ENCODE measurements at places on chromosomes 1 and 21.

- no peak for DNase-seq
Observed at GRCh38 chr1:225595452-225595851, 57.5 kb downstream of the ENAH start.

GRCh38 chr1:190551638-190552037 lies 74.0 kb upstream of the BRINP3 start:
- DNase-seq, result no peak

DNA sequence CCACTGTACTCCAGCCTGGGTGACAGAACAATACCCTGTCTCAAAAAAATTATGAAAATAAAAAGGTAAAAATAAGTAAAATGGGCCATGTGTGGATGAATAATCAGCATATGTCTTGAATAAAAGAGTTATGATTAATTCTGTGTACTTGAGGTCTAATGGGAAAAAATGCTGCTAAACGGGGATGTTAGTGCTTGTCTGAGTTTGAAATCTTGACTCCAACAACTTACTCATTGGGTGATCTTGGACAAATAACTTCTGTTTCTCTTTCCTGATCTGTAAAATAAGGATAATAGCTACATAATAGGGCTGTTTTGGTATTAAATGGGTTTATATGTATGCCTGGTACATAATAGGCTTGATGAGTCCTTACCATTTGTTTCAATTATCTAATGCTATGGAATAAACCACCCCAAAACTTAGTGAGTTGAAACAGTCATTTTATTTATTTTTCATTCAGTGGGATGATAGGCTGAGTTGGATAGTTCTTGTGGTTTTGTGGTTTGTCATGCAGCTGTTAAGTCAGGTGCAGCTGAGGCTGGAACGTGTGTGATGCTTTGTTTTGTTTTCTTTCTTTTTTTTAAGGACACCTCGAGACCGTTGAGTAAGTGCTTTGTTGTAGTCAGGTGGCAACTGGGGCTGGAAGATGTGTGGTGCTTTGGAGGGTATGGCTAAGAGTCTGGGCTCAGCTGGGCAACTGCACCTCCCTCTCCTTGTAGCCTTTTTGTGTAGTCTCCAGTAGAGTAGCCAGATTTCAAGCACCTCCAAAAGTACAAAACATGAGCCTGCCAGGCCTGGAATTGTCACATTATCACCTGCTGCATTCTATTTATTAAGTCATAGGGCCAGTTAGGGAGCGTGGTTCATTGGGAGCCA lies 4.9 kb downstream of the MDM4 start:
- DNase-seq, result no peak

DNA sequence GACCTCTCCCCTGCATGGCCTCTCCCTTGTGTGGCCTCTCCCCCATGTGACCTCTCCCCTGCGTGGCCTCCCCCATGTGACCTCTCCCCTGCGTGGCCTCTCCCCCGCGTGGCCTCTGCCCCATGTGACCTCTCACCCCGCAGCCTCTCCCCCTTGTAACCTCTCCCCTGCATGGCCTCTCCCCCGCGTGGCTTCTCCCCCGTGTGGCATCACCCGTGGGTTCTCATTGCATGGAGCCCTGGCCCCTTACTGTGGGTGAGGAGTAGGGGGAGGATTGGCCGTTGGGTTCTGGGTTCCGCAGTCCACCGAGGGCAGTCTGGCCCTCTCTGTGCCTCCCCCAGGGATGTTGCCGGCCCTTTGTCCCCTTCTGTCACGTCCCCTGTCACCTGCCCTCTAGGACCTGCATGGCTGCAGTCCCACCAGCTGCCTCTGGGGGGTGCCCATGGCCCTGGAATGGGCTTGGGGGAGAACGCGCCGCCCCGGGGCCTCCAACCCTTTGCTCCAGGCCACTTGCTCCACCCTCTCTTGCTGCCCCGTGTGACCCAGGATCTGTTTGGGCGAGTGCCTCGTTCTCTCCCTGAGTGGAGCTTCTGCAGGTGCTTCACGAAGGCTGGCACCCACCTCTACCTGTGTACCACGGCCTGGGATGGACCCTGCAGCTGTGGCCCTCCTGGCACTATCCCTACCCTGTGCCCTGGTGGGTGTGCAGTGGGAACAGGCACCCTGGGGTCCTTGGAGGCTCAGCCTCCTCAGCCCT lies 21.3 kb downstream of the RRP1 start:
- DNase-seq, result peak; percentile 96

- DNase-seq, result no peak
Observed at GRCh38 chr1:82510431-82510830, 709.7 kb downstream of the ADGRL2 start.

DNA sequence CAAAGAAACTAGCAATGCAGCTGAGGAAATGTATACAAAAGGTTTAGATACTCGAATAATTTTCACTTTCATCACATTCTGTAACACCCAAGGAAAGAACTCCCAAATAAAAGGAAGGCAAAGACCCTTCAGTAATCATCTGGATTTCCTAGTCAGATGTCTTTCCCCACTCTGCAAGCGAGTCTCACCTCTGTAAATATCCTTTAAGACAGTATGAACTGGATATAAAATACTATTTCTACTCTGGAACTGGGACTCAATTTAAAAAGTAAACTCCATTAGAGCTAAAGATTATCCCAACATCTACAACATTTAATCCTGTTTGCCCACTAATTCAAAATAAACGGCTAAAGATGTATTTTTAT lies 27.0 kb downstream of the C2CD2 start:
- DNase-seq, result no peak

DNA sequence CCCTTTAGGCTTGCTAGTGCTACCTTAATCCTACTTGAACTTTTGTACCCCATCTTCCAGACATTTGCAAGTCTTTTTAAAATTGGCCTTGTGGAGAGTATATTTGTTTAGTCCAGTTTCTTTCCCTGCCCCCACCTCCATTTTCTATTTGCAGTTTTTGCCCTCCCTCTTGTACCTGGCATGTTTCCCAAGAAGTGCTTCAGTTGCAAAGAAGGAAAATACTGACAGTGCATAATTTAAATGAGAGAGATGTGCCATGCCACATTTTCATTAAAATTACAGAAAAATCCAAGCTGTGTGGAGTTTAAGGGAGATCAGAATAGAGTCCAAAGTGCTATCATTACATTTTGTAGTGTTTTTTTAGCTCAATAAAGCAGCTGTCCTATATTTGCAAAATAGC lies 150.0 kb upstream of the ADGRL2 start:
- no peak for DNase-seq

DNA sequence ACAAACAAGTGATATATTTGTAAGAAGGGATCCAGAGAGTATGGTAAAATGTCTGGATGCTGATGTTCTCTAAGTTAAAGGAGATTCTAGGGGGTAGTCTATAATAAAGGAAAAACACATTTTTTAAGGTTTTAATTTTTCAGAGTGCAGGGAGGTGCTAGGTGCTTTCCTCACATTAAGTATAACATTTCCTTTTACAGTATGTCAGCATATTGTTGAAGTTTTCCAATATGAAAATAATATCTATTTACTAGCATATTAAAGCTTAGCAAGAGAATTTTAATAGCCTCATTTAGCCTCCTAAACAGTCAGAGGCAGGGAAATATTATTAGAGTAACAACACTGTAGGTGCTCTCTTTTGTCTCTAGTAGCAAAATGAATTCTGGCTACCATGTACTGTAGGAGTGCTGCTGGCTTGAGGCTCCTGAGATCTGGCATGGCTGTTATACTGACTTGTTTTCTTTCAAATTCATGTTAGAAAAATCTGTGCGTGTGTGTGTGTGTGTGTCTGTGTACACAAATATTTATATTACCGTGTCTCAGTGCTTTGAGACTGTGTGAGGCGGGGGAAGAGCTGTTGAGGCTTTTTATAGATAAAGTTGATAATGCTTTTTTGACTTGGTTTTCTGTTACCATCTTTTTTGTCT lies 71.0 kb downstream of the POU2F1 start:
- DNase-seq, result no peak

GRCh38 chr1:10510520-10511493 lies 36.1 kb downstream of the PEX14 start:
- DNase-seq, result no peak

- DNase-seq, result no peak
Observed at GRCh38 chr1:12049616-12050015, 13.5 kb upstream of the TNFRSF8 start.

DNA sequence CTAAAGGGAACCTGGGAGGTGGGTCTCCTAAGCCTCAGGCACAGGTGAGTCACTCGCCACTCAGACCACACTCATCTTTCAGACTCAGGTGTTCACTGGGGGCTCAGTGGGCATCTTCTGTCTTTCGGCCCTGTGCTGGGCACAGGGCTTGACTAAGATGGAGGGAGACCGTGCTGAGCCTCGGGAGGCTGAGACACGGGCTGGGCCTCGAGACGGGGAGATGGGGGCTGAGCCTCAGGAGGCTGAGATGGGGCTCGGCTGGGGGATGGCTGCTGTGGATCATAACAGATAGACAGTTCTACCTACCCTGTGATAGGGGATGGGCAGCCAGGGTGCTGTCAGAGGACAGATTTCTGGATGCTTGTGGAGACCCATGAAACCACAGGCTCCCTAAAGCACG lies 15.5 kb upstream of the IFNLR1 start:
- DNase-seq, result no peak

DNA sequence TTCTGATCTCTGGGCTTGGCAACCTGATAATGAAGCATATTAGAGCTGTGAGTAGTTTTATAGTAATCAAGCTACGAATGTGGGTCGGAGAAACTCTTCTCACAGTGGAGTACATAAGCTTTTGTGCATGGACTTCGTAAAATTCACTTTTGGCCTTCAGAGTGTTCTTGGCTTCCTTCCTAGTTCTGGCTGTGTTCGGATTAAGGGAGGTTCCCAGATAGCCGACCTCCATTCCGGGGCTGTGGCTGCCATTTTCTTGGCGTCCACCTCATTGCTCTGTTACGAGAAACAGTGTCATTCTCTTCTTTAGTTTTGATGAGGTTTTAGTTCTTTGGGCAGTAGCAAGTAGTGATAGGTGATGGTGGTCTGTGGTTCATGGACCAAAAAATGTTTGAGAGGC lies 26.3 kb downstream of the CAMTA1 start:
- no peak for DNase-seq

DNA sequence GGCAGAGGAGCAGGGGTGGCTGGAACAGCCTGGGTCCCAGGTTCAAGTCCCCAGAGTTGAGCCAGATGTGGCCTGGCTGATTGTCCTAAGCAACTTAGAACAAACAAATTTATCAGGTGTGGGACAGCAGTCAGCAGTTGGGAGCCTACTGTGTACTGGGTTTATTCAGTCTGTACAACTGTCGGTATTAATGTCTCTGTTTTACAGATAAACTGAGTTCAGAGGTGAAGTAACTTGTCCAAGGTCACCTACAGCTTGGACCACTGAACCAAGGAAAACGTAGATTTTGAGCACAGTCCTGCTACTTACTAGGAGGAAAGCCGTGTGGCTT lies 14.6 kb upstream of the TRIM63 start:
- no peak for DNase-seq

DNA sequence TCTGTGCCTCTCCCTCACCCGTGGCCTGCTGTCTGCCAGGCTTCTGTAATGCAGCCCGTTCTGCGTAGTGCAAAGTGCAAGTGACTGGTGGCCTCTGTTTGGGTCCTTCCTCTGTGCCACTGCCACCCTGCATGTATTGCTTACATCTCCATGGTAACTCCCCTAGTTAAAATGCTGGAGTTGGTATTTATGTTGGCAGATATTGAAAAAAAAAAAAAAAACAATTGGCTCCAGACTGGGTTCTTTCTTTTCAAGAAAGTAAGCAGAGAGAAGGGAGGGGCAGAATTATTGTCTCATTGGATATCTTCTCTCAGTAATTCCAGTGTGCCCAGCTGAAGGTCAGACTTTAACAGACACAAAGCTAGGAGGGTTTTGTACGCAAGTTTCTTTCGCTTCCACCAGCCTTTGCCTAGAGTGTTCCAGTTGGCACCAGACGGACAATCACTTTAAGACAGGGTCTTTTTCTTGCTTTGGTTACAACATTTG lies 242.3 kb downstream of the PBX1 start:
- DNase-seq, result no peak

- no peak for DNase-seq
Observed at GRCh38 chr1:45968941-45969666, 163.3 kb downstream of the PIK3R3 start.

DNA sequence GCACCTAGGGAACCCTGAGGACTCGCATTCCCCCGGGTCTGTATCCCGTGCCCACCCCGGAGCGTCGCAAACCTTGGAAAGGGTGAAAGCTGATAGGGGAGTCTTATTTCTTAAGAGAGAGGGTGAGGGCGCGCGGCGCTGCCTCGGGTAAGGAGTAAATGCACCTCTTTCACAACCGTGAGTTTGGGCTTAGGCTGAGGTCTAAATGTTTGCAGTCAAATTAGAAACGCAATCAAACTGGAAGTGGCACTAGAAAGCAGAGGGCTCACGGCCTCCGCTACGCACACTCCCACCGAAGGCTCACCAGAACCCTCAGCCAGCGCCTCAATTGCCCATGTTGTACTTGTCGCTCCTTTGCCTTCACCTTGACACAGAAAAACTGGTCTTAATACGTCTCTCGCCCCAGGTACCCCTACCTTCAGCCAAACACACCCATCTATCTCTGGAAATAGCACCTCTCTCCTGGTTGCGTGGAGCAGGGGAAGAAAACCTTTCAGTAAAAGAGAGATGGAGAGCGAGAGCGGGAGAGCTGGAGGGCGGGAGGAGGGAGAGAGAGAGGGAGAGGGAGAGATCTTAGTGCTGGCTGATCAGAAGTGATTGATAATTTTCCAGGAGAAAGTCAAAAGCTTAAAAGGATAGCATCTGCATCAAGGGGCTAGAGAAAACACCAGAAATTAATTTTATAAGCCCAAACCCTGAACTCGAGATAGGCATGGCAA lies 1.7 kb upstream of the HLX start:
- DNase-seq, result no peak

DNA sequence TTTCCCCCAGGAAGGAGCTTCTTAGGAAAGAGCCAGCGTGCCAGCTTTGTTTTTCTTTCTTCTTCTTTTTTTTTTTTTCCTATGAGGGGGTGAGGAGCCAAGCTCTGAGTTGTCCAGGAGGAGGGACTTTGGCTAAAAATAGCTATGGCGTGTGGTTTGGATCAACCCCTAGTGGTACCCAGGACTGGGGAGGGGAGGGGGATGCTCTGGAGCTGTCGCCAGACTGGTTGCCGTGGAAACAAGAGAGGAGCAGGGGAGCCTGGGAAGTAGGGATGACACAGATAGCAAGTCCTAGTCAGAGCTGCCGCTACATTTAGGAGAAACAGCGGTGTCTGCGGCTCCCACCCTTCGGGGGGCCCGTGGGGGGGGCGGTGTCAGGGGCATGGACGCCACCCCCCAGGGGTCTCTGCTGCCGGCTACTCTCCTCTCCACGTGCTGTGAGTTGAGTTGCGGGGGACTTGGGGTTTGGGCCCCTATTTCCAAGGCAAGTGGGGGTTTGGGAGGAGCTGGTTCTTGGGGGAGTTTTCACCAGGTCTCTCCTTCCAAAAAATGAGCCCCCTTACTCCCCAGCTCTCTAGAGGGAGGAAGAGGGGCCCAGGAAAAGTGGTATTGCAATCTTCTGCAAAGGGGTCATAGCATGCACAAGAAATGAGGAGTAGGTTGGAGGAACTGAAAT lies at the start of gene KCNJ9:
TSS of gene KCNJ9 (plus strand) at position 278 of the 676 bp plus-strand sequence. CDS start 2,493 bp downstream, outside the sequence.
- DNase-seq, result peak; percentile 52

GRCh38 chr1:158163000-158163947 lies 17.4 kb upstream of the CD1D start:
- no peak for DNase-seq

GRCh38 chr1:4425892-4426291 lies 228.5 kb upstream of the AJAP1 start:
- DNase-seq, result no peak

Data from upper lobe of right lung (tissue), 1 donor.